ENCODE measurements at places on chromosomes 3 and 15.

- no peak for DNase-seq
These were observed 51.2 kb upstream of the THRB start for GRCh38 chr3:24545887-24546286.

DNA sequence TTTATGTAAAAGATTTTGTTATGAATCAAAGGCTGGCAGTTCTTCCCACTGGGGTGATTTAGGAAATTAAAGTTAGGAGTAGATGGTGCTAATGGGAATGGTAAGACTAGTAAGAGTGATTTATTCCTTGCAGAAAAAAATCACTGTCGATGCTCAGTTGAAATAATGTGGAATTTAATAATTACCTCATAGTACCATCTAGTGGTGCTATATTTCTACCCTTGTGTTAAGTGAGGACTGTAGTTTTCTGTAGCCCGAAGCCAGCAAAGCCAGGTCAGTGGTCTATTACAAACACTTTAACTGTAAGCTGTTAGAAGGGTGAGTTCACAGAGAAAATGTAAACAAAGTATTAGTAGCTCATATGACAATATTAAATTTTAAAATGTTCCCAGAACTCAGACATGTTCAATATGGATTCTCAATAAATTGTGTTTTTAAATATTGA lies 39.5 kb upstream of the GOLGA8J start:
- no peak for DNase-seq

GRCh38 chr15:68232937-68233336 lies 3.4 kb upstream of the CLN6 start:
- no peak for DNase-seq

DNA sequence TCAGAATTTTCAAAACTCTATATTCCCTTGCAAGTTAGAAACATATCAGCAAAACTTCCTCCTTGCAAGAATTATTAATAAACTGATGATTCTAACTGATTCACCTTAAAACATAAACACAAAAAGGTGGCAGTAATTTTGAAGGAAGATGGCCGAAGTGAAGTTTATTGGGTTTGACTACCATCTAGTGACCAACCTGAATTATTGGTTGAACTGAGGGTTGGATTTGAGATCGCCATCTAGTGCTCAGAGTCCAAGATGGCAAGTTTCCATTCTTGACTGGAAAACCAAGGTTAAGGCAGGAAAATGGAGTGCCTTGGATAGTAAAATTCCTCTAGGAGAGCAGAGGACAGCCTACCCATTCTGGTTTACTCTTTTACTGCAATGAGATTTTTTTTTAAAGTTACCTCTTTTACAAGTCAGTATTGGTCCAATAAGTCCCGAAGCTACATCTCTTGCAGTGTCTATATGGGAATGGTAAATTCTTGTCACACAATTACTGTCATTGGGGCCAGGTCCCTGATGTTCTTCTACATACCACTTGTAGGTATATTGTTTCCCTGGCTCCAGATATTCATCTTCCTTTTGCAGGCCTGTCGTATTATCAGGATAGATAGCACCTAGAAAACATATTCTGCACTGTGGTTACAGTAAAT lies 51.6 kb upstream of the CP start:
- DNase-seq = peak; percentile 15

DNA sequence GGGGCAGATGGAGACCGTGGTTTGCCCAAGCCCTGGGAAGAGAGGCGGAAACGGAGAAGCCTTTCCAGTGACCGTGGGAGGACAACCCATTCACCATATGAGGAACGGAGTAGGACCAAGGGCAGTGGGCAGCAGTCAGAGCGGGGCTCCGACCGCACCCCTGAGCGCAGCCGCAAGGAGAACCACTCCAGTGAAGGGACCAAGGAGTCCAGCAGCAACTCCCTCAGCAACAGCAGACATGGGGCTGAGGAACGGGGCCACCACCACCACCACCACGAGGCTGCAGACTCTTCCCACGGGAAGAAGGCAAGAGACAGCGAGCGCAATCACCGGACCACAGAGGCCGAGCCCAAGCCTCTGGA lies 2.0 kb downstream of the RBM15B start:
- no peak for DNase-seq

DNA sequence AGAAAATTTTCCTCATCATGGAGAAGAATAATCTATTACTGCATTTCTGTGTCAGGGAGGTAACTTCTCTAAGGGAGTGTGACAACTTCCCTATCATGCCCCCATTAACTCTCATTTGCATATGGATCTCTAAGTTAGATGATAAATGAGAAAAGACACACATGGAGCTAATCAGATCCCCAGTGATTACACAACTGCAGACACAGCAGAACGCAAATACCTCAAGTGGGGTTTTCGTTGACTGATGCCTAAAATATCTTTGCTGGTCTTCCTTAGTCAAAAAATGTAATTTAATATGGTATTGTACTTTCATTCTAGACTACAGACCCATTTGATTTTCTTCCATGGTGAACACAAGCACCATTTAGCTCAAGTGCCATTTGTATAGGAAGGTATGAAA lies 630.5 kb downstream of the TBL1XR1 start:
- no peak for DNase-seq

GRCh38 chr3:38597502-38598060 lies 51.9 kb downstream of the SCN5A start:
- no peak for DNase-seq

GRCh38 chr3:192409838-192410683 lies 317.3 kb downstream of the FGF12 start:
- peak; percentile 15 for DNase-seq

- no peak for DNase-seq
These were observed 220.7 kb downstream of the TBC1D2B start for GRCh38 chr15:77856705-77857346.

GRCh38 chr3:53102601-53103147 lies 27.6 kb downstream of the RFT1 start:
- no peak for DNase-seq

DNA sequence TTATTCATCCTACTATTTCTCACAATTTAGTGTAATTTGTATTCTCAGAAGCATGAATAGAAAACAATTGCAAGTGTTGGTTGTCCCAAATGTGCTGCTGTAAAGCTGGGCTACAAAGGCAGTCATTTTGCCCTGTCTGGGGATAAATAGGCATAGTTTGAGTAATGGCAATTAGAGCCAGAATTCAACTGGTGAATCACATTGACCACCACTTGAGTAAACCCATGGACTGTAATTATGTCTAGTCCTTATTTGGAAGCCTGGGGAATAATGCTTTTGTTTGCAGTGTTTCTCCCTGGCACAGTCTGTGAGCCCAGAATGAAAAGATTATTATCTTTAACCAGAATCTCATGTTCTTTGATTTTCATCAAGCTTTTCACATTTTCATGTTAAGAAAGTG lies 30.5 kb upstream of the CHL1 start:
- no peak for DNase-seq

GRCh38 chr15:23518104-23518503 lies 47.4 kb upstream of the MKRN3 start:
- DNase-seq = no peak

- no peak for DNase-seq
These were observed 651.9 kb downstream of the NLGN1 start for GRCh38 chr3:174049472-174049871.

DNA sequence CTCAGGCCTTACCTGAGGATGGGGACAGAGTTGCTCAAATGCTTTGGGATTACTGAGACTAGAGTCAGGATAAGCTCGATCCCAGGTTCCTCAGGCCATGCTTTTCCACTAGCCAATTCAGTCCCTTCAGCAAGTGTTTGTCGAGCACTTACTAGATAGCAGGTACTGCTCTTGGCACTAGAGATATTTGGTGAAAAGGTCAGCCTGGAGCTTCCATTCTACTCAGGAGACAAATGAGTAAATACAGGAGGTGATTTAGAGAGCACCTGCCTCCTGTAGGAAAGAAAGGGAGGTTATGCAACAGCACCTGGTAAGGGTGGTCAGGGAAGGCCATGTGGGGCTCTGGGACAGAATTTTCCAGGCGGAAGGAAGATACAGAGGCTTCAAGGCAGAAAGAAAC lies 99.9 kb downstream of the CACNA1D start:
- no peak for DNase-seq

DNA sequence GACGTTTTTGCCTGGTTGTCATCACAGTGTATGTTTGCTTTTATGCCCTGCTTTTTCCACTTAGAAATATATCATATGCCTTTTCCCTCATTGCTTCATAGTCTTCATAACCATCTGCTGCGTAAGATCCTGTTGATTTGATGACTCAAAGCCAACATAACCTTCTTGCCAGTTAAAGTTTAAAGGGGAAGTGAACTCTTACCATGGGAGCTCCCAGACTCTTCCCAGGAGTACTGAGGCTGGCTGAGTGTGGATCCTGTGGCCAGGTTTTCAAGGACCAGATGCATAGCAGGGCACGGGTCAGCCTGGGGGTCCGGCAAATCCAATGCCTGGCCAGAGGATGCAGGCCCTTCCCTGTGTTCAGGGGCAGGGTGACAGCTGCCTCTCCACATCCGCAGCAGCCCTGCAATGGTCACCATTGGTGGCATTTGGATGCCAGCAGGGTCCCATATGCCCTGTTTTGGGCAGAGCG lies 42.0 kb upstream of the SACM1L start:
- DNase-seq = no peak

- DNase-seq = no peak
These were observed 205.1 kb downstream of the GAP43 start for GRCh38 chr3:115828401-115828800.

DNA sequence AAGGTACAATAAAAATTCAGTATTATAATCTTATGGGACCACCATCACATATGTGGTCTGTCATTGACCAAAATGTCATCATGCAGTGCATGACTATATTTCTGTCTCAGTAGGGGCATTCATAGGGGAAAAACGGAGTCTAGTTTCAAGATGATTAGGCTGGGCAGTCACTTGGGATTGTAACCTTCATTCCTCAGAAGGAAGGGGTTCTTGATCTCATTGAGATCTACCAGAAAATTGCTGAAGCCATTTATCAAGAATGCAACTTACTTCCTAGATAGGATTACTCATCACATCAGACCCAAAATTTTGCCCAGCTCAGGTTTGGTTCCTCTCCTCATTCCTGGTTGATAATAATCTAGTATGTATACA lies 37.3 kb downstream of the BTD start:
- DNase-seq = no peak

DNA sequence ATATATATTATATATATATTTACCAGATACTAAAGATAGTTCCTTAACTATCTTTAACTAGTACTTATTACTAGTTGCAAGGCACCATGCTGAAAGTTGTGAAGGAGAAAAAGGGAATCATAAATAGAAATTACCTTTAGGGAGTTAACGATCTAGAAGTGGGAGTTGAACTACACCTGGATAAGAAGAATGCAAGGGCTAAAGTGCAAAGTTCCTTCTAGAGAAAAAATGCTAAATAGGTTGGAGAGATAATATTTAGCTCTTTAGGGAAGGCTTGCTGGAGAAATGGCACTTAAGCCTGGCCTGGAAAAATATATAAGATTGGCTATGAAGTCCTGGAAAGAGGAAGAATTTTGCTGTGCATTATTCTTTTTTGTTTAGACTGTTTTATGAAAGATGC lies 130.6 kb upstream of the IGSF10 start:
- DNase-seq = no peak

DNA sequence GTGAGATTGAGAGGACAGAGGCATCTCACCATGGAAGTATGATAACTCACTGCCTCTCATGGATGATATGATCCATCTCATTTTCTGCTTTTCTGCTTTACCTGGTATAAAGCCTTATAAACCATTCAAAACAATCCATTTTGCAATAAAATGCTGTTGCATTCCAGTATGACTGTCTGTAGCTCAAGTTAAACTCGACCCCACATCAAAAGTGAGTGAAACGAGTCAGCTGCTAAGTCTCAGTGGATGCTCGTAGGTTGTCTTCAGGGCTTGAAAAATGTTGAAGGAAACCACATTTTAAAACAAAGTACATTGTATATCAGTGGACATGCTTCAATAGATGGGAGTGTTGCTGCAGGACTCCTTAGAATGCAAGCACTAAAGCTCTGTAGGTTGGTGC lies 839.0 kb downstream of the TUSC7 start:
- DNase-seq = no peak
